Fibroblast of mammary gland (primary cell): ENCODE measurements at places on chromosomes 16 and 17.
A peak's percentile ranks its signal among the peaks of the same experiment; 100 is the strongest.

DNA sequence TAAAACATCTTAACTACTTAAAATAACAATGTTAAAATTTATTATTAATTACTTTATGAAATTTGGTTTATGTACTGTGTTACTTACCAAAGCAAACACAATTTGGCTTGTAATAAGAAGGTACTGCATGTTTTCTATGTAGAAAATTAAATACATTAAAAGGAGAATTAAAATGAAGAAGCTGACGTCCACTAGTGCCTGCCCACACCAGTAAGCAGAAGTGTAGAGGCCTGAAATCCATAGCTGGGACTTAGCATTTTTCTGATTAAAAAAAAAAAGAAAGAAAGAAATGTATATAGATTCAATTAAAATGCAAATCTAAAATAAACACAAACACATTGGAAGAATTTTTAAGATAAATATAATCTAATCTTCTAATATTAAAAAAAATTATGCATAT, 35.8 kb upstream of the ABCA9 start:
- no peak for DNase-seq

- no peak for DNase-seq
These were observed 2.6 kb downstream of the RMI2 start for GRCh38 chr16:11347831-11348230.

DNA sequence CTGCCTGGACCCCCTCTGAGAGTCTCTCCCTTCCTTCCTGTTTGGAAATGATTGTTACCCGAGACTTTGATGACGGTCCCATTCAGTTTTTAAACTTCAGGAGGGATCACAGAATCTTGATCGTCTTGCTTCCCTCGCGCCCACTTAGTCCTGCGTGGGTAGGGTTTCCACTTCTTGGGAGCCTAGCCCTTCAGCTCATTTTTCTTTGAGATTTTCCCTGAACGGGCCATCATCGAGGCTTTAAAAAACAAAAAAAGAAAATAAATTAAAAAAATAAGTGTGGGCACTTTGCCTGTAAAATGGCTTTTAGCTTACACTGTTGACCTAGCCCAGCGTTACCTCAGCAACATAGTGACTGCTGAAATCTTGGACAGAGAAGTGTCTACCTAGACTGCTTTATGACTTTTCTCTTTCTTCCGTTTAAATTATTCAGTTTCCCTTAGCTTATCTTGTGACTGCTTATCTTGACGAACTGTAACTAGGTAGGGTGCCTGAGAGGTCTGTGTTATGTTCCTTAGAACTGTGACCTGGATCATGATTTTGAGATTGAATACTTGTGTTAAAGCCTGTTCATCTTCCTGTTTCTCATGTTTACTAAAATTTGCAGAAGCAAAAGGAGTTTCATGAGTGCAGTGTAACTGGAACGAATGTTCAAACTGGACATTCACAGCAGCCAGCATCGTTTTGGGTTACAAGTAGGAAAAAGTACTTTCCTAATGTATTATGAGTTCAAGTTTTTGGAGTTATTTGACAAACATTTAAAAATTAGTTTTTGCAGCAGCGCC, 874 bp downstream of the WWP2 start:
- DNase-seq = peak; percentile 43

- no peak for DNase-seq
These were observed 190.5 kb downstream of the IRF8 start for GRCh38 chr16:86089334-86089900.

GRCh38 chr17:69577098-69577497, 162.6 kb downstream of the MAP2K6 start:
- DNase-seq = no peak

DNA sequence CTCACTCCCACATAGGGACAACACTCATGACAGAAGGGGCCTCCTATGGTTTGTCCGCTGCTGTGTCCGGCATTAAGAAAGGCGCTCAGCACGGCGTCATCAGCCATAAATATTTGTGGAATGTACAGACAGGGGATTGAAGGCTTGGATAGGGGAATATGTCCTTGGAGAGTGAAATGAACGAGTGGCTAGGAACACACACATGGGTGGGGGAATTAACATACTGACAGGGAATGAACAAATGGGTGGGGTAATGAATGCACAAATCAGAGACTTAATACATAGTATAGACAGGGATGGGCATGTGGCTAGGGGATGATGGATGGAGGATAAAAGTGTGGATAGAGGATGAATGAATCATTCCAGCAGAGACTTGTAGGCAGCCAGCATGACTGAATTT, 154.0 kb upstream of the HSBP1 start:
- DNase-seq = peak; percentile 3

DNA sequence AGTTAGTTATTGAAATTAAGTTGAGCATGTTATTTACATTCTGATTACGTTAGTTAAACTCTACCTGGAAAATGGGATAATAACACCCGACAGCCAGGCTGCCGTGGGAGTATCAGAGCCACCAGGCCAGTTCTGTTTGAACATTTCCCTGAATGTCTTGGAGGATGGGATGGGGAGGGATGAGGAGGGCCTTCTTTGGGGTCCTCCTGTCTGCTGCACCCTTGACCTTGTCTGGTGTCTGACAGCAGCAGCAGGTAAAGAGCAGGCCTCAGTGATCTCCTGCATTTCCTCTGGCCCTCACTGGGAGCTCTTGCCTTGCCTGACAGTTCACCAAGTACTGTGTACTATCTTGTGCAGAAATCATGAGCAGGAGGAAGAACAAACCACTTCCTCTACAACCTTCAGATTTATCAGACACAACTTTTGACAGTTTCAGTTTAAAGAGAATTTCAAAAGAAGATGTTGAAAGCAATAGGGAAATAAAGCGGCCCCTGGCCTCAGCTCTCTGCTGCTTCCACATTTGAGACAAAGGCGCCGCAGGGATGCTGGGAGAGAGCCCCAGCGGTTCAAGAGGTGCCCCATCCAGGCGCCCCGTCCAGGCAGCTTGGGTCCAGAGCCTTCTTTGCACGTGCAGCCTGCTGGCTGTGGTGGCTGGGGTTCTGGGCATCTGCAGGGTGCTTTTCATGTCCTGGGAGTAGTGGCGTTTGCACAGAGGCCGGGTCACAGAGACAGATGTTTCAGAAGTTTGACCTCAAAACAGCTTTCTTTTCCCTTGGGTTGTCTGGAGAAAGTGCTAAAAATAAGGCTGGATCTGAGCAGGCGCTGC, 25.3 kb downstream of the CMIP start:
- no peak for DNase-seq

- DNase-seq = no peak
These were observed 1034.0 kb upstream of the EEF2KMT start for GRCh38 chr16:6131526-6132050.

- DNase-seq = no peak
These were observed 62.7 kb upstream of the GSE1 start for GRCh38 chr16:85550422-85550864.

GRCh38 chr16:28292731-28293600, 641 bp downstream of the SBK1 start:
- DNase-seq = no peak

- no peak for DNase-seq
These were observed at the start of gene AANAT for GRCh38 chr17:76467366-76467765. AANAT (plus strand) TSS chr17:76467603; CDS start chr17:76468747, 1,144 bp downstream.

GRCh38 chr17:82490512-82491195, 28.9 kb upstream of the FOXK2 start:
- DNase-seq = no peak

GRCh38 chr16:84913315-84913714, 93.5 kb downstream of the CRISPLD2 start:
- DNase-seq = no peak

DNA sequence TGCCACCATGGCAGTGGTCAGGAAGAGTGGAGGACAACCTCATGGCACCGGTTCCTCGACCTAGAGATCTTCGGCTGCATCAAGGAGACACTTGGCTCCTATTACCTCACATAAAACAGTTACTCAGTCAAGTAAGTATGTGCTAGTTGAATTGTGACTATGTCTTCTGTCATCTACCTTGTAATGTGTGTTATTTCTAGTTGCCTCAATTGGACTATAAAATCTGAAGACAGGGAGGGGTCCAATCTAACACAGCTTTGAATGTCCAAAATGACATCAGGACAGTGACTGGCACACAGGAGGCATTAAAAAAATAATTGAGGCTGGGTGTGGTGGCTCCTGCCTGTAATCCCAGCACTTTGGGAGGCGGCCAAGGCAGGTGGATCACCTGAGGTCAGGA, 17.2 kb downstream of the C16orf86 start:
- DNase-seq = no peak

DNA sequence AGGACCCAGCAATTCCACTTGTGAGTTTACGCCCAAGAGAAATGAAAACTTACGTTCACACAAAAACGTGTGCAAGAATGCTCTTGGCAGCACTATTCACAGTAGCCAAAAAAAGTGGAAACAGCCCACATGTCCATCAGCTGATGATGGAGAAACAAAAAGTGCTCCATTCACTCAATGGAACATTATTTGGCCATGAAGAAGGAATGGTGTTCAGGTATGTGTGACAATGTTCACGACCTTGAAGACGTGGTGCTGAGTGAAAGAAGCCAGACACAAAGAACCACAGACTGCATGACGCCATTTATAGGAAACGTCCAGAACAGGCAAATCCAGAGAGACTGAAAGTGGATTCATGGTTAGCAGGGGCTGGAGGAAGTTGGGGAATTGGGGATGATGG, 84.9 kb downstream of the ZDHHC7 start:
- no peak for DNase-seq

DNA sequence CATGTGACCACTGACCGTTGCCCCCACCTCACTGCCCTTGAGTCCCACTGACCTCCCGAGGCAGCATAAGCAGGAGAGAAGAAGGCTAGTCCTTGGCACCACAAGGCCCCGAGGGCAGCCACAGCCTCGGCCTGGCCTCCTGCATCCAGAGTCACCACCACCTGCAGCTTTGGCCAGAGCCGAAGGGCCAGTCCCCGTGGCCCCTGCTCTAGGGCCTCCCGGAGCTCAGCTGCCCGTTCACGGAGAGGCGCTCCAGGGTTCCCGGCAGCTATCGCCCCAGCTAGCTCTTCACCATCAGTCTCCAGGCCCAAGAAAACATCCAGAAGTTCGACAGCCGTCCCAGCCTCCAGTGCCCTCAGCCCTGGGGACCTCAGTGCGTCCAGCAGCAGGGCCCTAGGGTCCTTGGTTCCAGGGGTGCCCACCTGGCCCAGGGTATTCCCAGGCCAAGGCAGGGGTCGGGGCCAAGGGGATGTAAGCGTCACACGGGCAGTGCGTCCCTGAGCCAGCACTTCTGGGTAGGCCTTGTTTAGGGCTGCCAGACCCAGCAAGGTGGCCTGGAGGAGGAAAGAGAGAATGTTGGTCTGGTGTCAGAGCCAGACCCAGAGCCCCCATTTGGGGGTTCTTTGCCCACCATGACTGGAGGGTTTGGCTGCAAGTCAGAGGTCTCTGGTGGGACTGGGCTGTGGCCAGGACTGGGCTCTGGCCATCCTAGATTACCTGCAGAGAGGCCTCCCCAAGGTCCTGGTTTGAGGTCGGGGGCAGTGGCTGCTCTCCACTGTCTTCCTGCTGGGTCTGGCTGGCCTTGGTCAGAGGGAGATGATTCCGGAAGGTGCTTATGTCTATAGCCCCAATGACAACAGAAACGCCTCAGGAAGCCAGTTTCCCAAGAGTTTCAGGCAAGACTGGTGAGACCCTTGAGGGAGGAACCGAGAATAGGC, 1.8 kb downstream of the GHDC start:
- no peak for DNase-seq

- DNase-seq = no peak
These were observed 19.9 kb downstream of the DCAKD start for GRCh38 chr17:45031231-45032173.

DNA sequence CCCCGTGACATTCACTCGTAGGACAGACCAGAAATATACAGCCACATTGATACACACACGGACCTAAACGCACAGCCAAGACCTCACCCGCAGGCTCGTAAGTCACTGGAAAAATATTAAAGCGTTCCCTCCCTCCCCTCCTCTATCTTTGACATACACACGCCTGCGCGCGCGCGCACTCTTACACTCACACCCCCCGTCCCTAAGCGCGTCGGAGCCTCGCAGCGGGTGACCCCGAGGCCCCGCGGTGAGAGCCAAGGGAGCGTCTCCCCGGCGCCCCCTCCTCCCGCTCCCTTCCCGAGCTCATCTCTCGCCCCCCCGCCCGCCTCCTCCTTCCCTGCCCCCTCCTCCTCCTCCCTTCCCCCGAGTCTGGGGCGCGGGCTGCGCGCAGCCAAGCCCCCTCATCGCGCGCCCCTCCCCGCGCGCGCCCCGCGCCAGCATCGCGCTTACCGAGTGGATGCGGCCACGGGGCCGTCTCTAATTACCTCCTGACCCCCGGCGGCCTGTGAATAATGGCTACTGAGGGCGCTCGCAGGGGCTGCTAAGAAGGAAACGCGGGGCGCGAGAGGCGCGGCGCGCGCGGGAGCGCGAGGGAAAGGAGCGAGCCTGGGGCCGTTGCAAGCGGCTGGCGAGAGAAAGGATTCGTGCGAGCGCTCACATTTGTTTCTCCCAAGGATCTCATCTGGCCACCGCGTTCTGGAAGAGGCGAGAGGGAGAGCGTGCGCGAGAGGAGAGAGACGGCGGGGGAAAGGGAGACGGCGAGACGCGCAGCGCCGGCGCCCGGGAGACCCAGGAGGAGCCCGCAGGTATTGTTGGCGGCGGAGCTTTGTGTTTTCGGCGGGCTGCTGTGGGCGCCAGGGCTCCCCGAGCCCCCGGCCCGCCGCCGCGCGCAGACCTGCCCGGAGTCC, 42.4 kb downstream of the RAI1 start:
- peak; percentile 79 for DNase-seq

- DNase-seq = no peak
These were observed 72.5 kb downstream of the MAP2K6 start for GRCh38 chr17:69486779-69487637.

DNA sequence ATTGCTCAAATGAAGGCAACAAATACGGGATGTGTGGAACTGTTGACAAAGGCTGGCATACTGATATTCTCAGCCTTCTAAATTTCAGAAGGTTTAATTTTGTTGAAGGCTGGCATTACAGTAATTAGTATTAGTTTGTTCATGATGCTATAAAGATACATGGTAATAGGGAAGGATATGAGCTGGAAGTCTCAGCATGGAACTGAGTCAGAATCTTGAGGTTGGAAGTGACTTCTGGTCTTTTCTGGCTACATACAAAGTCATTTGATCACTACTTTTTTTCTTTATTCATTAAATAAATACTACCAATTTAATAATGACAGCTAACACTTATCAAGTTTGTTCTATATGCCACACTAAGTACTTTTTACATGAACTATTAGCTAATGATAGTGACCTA, 22.6 kb downstream of the RABEP1 start:
- DNase-seq = peak; percentile 44

DNA sequence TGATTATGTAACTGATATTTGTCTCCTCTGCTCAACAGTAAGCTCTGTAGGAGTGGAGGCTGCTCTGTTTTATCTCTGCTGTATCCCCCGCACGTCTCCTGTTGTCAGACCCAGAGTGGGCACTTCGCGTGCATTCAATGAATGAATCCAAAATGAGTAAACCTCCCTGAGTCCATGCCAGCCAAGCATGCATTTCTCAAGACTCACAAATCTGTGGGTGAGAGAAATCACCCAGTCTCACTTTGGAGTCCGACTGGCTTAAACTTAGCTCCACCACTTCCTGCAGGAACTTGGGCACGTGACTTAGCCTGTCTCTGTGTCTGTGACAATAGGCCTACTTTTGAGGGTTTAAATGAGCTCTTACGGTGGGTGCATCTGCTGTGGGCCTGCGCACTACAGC, 3.7 kb downstream of the PNPO start:
- DNase-seq = no peak

GRCh38 chr16:68289621-68290329, 21.0 kb downstream of the SLC7A6OS start:
- DNase-seq = no peak

GRCh38 chr16:23294260-23294659, 7.8 kb upstream of the SCNN1B start:
- no peak for DNase-seq
